ENCODE measurements at places on chromosomes 4 and X.

- DNase-seq: no peak
These were observed 199.0 kb upstream of the LNX1 start for GRCh38 chr4:53790286-53790685.

GRCh38 chr4:4585012-4585670, 43.3 kb upstream of the STX18 start:
- DNase-seq: peak; percentile 69

DNA sequence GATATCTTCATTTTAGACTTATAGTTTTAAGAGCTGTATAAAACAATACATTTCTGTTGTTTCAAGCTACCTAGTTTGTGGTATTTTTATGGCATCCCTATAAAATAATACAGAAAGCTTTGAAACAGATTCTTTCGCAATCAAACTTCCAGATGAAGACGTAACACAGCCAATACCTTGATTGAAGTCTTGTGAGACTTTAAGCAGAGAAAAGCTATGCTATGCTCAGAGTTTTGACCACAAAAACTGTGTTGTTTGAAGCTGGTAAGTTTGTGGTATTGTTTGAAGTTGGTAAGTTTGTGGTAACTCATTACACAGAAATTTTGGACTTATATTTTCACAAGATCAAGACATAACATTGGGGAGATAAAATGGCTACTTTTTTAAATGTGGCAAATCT, 201.8 kb upstream of the UGT8 start:
- no peak for DNase-seq

GRCh38 chrX:123454712-123455431, 270.8 kb downstream of the GRIA3 start:
- no peak for DNase-seq

- DNase-seq: no peak
These were observed 144.8 kb downstream of the ARAP2 start for GRCh38 chr4:36099509-36099908.

- no peak for DNase-seq
These were observed 498.4 kb downstream of the BCOR start for GRCh38 chrX:39599339-39599738.

DNA sequence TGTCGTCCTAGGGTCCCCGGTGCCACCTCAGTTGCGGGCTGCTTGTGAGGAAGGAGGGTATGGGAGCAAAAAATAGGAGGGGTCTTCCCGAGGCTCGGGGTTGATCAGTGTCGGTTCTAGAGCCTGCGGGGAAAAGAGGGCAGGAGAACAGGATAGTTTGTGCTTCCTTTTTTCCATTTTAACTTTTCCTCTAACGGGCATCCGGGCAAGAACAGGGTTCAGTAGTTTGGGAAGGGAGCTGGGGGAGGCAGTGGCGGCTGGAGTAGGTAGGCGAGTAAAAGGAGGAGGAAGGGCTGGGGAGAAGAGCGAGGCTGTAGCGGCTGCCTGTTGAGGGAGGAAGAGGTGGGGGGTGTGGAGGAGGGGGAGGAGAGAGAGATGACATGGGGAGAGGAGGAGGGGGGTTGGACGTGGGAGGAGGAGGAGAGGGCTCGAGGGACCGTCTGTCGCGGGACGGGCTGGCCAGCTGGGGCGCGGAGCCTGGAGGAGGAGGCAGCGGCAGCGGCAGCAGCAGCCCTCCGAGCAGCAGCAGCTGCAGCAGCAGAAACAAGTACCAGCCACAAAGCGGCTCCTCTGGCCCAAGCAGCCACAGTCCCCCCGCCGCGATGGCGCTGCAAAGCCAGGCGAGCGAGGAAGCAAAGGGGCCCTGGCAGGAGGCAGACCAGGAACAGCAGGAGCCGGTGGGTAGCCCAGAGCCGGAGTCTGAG, at the start of gene SLC16A2:
Gene SLC16A2 (plus strand): TSS at position 458 of the 704 bp plus-strand sequence. CDS start 145 bp downstream, at position 603.
- DNase-seq: peak; percentile 52

DNA sequence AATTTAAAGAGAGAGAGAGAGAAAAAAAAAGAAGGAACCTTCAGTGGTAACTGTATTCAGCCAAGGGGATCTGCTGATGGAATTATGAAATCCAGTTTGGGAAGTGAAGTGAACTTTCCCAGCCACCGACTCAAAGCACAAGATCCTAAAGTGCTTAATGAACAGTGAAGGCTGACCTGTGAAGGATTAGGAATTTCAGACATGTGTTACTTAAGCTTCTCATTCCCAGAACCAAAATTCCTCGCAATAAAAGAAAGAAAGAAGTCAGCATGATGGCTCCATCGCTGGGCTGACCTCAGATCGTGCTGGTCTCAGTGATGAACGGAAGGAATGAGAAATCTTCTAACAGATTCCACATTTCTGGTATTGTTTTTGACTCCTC, 135.2 kb downstream of the ARSF start:
- peak; percentile 72 for DNase-seq

DNA sequence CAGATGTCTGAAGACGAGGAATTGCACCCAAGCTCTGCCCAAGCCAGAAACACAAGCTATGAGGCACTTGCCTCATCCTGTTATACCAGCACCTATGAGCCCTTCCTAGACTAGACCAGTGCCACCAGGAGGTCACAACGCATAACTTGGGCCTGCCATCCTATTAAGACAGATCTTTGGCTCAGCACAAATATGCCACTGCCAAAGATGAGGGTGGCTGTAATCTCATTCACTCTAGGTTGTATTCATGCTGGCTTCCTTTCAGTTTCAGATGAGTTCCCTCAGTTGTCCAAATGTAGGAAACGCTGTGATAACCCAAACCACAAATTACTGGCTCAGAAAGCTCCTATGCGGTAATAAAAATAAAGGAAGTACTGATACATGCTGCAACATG, 76.5 kb upstream of the CITED1 start:
- no peak for DNase-seq

DNA sequence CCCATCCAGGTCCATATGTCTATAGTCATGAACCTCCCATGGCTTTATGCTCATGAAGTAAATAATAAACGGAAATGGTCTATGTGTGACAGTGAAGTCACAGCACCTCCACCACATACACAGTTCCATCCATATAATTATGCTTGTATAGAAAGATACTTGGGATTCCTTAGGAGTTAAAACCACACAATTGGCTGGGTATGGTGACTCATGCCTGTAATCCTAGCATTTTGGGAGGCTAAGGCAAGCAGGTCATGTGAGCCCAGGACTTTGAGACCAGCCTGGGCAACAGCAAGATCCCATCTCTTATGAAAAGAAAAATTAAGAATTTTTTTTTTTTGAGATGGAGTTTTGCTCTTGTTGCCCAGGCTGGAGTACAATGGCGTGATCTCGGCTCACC, 55.6 kb upstream of the RBM47 start:
- DNase-seq: no peak

DNA sequence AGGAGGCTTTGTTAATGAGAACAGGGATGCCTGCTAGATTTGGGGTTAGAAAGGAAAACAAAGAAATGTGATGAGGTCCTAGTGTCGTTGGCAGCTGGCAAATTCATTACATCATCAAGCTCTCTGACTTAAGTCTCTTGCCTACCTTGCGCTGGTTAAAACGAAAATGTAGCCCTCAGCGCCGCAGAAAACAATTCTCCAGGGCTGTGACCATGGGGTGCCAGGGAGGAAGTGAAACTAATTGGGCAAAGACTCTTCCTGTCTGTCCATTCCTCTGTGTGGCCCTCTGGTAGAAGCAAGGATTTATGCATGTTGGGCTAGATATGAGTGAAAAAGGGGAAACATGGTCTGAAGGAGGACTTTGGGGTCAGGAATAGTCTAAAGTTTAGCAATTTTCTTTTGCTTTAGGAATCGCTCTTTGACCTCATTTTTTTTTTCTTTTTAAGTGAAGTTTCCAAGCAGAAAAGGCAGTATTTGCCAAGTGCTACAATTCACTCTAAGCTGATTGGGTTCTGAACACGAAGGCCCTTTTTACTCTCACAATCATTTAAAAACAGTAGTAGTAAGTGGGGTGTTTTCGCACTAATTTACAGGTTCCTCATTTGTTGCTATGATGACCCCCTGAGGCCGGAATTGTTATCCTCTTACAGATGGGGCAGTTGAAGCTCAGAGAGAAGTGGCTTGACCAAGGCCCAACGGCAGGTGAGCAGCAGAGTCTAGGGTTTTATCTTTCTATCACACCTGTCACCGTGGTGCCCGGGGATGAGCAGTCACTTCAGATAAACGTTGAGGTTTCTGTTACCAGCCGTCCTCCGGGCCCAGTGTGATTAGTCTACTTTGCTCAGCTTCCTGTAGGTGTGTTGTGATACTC, 27.3 kb upstream of the CHRNA9 start:
- DNase-seq: no peak

DNA sequence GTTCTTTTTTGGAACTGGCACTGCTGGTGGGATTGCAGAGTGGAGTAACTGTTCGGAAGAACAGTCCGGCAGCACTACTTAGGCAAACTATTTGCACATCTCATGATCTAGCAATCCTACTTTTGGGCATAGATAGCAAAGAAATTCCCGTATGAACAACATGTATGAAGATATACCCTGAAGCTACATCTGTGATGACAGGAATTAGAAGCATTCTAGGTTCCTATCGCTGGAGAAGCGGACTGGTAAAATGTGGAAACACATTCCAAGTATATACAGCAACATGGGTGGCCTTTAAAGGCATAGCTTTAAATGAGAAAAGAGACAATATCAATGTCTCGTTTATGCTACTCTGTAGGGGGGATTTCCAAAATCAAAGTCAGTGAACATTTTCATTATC, 3.1 kb downstream of the DCAF16 start:
- DNase-seq: no peak

DNA sequence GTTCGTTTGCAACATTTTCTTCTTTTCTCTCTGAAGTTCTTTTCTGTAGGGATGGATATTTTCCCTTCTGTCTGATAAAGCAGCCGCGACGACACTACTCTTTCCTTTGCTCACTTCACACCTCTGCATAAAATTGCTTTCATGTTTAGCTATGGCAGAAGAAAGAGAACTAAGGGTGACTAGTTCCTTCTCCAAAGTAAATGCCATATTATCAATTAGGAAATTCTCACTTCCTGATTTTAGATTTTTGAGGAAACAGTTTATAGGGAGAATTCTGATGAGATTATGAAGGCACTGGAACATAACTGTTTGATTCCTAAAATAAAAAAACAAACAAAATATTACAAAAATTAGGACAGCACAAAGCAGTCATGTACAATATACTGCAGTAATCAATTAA, 29.2 kb downstream of the FANCB start:
- DNase-seq: no peak

DNA sequence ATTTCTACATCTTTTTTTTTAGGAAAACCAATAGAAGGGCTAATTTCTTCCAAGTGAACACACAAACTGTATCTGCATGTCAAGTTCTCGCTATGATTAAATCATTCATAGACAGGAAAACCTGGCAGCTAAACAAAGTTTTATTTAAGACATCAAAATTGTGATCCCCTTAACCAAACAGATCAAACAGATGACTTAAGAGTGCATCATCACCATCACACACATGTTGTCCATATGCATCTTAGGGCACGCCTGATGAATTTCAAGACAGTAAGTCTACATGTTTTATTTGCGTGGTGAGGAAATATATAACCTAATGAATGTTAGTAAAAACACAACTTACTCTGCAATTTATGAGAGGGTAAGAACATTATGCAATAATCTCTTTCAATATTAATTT, 317.0 kb upstream of the ANXA10 start:
- DNase-seq: no peak

GRCh38 chr4:170497689-170498088, 407.9 kb upstream of the AADAT start:
- DNase-seq: no peak

DNA sequence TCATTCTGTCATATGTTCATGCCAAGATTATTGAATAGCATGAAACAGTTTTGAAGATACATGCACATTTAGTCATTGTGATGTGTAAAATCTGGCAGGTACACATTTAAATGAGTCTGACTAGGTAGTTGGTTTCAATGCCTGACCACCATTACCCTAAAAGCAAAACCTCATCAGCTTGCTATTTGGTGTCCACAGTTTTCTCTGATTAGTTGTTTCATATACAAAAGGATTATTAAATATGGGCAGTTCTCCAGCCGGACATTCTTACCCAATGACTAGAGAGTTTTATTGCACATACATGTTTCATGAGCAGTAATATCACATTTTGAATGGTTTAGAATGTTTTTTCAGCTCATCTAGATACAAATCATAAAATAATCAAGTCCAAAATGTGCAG, 23.7 kb downstream of the DCHS2 start:
- no peak for DNase-seq
